ENCODE measurements at places on chromosomes 16 and 17. TPM values are rescaled to one million over a fixed set of nuclear protein-coding genes. Genes with fewer than 3 reads are reported as not detected.

- DNase-seq, result no peak
Measured at GRCh38 chr17:2059547-2060384, 4.9 kb downstream of the HIC1 start.

DNA sequence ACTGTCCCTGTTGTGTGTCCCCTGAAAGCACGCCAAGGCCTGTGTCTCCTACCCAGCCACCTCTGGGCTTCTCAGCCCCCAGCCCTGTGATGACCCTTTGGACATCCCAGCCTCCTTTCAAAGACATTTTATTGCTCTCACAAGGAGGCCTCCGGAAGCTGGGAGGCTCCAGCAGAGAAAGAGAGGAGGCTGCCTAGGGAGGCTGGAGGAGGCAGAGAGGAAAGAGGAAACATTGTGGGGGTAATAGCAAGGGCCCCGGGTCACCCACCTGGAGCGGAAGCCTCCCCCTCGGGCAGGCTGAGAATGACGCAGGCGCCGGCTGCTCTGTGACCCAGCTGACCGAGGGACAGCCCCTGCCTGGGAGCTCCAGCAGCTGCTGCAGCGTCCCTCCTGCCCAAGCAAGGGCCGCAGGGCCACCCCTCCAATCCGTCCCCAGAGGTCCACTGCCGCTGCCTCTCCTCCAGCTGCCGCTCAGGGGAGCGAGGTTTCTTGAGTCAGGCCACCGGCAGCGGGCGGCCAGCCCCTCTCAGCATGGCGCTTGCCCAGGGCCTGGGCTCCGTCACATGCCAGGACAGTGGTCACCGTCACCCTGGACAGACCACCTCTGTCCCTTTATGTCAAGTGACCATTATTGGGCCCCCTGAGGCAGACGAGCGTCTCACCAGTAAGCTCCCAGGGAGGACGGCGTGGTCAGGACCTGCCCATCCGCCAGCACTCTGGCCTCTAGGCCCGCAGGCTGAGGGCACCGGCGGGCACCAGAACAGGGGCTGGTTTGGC is 29.3 kb downstream of the ACTG1 start:
- DNase-seq, result no peak

The EEF2KMT gene
- 11.2 TPM for total RNA-seq

The ARSG gene
- 2.8 TPM for total RNA-seq

DNA sequence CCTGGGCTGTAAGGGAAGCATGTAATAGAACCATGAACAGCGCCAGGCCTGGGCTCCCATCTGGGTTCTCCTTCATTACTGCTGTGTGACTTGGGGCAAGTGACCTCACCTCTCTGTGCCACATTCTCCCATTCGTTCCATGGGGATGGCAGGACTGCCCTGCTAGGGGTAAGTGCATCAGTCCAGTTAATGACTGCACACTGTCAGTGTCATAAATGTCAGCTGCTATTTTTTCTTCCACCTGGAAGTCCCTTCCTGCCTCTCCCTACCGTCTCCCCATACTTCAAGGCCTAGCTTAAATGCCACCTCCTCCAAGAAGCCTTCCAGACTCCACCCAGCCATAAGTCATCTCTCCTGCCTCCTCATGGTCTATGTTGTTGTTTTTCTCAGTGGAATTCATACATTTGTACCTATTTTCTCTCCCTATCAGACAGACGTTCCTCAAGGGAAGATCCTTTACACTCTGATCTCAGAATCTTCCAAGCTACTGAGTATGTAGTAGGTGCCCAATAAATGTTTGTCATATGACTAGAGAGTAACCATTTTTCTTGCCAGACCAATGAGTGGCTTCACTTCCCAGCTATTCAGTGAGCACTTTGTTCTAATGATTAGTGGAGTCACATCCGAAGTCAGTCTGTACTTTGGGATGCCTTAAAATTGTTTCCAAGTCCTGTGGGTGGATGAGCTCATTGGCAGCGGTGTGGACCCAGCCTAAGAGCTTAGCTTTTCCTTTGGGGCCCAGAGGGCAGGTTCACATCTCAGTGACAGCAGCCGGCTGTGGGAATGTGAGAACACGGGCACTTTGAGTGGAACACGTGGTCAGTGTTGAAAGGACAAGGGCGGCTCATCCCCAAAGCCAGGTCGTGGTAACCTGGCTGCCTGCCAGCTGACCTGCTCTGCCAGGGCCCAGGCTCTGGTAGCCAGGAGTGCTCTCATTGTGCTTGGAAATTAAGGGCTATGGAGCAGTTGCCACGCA is 147.5 kb upstream of the GSE1 start:
- peak; percentile 92 for DNase-seq

GRCh38 chr16:67026570-67026969 is 2.4 kb upstream of the CBFB start:
- no peak for DNase-seq

DNA sequence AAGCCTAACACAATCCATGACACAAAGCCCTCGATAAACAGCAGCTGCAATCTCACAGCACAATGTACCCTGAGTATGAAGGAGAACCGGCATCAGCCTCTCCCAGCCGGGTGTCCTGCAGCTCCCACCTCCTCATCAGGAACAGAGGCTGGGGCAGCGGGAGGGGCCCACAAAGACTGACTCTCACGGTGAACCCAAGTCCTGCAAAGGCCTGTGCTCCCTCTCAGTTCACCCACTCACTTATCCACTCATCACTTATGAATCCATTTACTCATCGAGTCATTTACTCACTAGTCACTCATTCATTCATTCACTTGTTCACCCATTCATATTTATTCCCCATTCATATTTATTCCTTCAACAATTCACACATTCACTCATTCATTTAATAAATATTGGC is 11.6 kb downstream of the ZNF423 start:
- peak; percentile 55 for DNase-seq

DNA sequence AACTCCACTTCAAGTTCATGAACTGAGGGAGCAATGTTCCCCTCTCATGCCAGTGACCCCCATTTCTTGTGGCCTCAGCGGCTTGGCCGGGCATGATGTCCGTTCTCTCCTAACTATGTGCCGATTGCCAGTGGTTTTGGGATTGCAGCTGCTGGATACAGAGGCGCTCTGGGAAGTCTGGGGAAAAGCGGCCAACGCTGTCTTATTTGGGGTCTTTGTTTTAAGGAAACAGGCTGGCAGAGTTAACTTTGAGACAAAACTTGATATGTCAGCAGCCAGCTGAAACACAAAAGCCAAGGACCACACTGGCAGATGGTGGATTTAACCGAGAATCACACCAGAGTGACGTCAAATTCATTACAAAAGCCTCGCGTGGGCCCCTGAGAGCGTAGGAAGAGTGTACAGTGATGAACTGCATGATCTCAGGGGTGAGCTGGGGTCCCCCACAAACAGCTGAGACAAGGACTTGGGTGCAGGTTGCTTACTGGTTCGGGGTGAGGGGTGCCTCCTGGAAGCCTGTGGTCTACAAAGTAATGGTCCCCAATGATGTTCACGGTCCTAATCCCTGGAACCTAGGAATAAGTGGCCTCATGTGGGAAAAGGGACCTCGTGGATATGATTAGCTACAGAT is 180.4 kb downstream of the IRF8 start:
- no peak for DNase-seq

- peak; percentile 93 for DNase-seq
Measured at GRCh38 chr17:57902800-57903759, 52.1 kb downstream of the CUEDC1 start.

The HOXB2 gene
- total RNA-seq, result 12.1 TPM

The DNAH17 gene
- not detected for total RNA-seq

The PRDM7 gene
- total RNA-seq, result not detected

- DNase-seq, result no peak
Measured at GRCh38 chr16:88377961-88378360, 4.8 kb upstream of the ZNF469 start.

The KRT33A gene
- not detected for total RNA-seq

GRCh38 chr16:12208341-12209035 is 232.0 kb downstream of the SNX29 start:
- DNase-seq, result peak; percentile 43

- DNase-seq, result no peak
Measured at GRCh38 chr17:17701658-17702057, 20.4 kb downstream of the RAI1 start.

DNA sequence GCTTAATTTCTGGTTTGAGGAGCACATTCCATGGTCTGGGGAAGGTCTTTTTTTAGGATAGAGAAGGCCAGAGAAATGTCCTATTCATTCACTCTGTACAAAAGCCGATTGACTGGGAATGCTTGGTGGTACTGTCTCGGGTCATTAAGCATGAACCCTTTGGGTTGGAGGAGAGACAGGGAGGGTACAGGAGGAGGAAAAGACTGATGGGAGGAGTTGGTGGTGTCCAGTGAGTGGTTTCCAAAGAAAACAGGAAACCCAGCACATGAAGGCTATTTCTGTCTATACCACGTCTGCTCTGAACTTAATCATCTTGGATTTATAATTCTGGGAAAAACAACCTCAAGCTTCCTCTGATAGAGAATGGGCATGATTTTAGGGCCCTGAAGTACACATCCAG is 111.9 kb downstream of the XYLT1 start:
- peak; percentile 25 for DNase-seq

Data from GM23248 (cell line).